ENCODE measurements at places on chromosomes 16 and 17.
A peak's percentile ranks its signal among the peaks of the same experiment; 100 is the strongest.

DNA sequence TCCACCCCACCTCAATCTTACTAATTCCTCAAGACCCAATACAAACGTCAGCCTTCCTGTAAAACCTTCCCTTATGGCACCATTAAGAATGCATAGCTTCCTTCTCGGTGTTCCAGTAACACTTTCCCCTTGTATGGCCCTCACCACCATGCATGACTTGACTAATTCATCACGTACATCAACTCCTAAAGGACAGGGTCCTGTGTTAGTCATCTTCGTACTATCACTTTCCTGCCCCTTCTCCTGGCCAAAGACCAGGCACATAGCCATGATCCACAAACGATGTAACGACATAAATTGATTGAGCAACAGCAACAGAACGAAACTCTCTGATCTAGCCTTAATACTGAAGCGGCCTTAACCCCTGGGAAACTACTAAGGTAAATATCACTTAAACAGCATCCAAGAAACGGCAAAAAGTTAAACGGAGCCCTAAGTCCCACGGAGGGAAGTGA is 612 bp downstream of the PSMD12 start:
- no peak for DNase-seq

- peak; percentile 80 for DNase-seq
Measured at GRCh38 chr16:4085405-4085970, 30.8 kb downstream of the ADCY9 start.

DNA sequence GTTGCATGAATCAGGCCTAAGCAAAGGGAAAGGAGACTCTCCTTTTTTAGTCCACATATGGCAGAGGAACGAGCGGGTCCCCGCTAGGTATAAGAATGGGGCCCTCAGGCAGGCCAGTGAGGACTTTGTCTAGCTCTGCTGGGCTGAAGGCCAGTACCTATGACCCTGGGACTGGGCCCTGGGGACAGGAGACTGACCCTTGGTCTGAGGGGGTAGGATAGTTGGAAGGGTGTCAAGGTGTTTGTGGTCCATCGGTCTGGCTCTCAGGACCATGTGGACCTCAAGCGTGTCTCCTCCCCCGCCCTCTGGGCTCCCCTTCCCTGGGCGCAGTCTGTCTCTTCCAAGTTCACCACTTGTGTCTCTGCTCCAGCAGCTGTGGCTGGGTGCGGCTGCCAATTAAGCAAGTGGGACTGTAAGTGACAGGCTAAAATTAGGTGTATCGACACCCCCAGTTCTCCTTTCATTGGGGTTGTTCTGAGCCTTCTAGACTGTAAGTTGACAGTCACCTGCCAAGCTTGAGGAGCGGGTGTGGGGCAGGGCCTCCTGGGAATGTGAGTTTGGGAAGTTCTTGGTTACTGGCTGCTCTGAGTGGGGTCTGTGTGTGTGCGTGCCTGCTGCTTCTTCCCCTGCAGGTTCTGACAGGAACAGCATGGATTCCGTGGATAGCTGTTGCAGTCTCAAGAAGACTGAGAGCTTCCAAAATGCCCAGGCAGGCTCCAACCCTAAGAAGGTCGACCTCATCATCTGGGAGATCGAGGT is 24.5 kb downstream of the AKAP1 start:
- DNase-seq, result peak; percentile 87

GRCh38 chr17:42120770-42121769 is at the start of gene KAT2A:
Gene KAT2A, minus strand, starts transcription at chr17:42121367. Its CDS starts 63 bp downstream, at chr17:42121304.
- peak; percentile 93 for DNase-seq

DNA sequence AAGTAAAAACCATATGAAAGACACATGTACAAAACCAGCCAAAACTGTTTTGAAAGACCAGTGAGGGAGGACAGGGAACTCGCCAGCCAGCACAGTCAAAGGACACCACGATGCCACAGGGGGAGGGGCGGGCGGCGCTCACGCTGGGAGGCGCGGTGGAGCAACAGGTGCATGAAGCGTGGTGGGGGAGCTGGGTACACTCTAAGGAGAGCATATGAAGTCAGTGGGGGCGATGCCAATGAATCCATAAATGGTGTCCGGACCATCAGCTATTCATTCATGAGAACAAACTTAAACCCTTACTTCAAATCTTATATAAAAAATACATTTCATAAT is 101.0 kb upstream of the DNAH17 start:
- no peak for DNase-seq

DNA sequence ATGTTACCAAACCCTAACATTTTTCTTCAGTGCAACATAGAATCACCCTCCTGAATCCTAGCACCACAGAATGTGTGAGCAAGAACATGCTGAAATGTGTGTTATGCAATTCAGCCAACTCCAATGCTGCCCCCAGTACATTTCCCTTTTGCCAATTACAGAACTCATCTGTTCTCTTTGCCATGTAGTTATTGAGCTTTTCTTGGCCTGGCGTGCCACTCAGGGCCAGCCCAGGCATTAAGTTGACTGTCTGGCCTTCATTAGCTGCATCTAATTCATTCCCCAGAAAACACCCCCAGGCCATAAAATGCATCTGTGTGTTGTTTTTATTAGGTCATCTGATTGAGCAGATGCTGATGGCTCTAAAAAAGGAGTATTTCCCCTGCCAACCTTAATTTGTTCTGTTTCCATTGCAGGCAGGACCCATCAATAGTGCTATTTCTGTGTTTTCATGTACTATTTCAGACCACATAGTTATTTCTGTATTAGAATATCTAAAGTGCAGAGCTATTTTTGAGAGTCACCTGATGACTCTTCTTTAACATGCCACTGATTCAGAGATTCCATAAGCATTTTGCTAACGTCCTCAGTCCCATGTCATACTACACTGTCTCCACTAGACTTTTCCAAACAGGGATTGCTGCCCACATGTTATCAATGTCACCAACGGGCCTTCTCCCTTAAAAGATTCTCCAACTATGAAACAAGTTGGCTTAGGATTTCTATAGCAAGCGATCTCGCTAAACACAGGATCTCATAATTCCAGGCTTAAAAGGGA is 969.7 kb downstream of the CDH11 start:
- DNase-seq, result no peak

GRCh38 chr17:69254187-69254586 is 25.6 kb upstream of the ABCA10 start:
- DNase-seq, result no peak

GRCh38 chr17:82698974-82699442 is 510 bp upstream of the RAB40B start:
- no peak for DNase-seq
